ENCODE measurements at places on chromosomes 6 and 20. TPM values are rescaled to one million over a fixed set of nuclear protein-coding genes. Genes with fewer than 3 reads are reported as not detected.

SLC17A3 gene
- 0.31 TPM for total RNA-seq

ENPP1 gene
- 0.21 TPM for total RNA-seq

CEP43 gene
- 12.6 TPM for total RNA-seq

AVP gene
- not detected for total RNA-seq

IDH3B gene
- 103 TPM for total RNA-seq

MYLK2 gene
- not detected for total RNA-seq

PDE10A gene
- total RNA-seq: 0.10 TPM

COL10A1 gene
- 0.31 TPM for total RNA-seq

CCN5 gene
- total RNA-seq: not detected

CDK5RAP1 gene
- total RNA-seq: 34.6 TPM

RAD21L1 gene
- total RNA-seq: 0.10 TPM
